ENCODE measurements at places on chromosomes 4 and X. TPM values are rescaled to one million over a fixed set of nuclear protein-coding genes. Genes with fewer than 3 reads are reported as not detected.

The F9 gene
- not detected for total RNA-seq

The PCDH10 gene
- 110 TPM for total RNA-seq

The CFAP99 gene
- total RNA-seq = not detected

The F11 gene
- not detected for total RNA-seq

The MAP9 gene
- total RNA-seq = 36.7 TPM

The SRPX2 gene
- total RNA-seq = 0.41 TPM

The BLTP1 gene
- total RNA-seq = 133 TPM

The ZCCHC18 gene
- total RNA-seq = 10.2 TPM

The HSFX4 gene
- not detected for total RNA-seq

The SHROOM3 gene
- total RNA-seq = 9.8 TPM

The PPEF1 gene
- total RNA-seq = 16.3 TPM

The GNRHR gene
- not detected for total RNA-seq

The TBC1D25 gene
- total RNA-seq = 4.9 TPM

The TEX13D gene
- total RNA-seq = not detected

The GC gene
- total RNA-seq = not detected

The UTP14A gene
- 11.0 TPM for total RNA-seq

The FHL1 gene
- total RNA-seq = 90.1 TPM

The STK26 gene
- 0.82 TPM for total RNA-seq

The FRMD7 gene
- 0.41 TPM for total RNA-seq

The ADH1B gene
- total RNA-seq = not detected

The SLC9B2 gene
- 107 TPM for total RNA-seq

The SORCS2 gene
- total RNA-seq = 4.9 TPM

The XK gene
- total RNA-seq = 3.7 TPM

The PCSK1N gene
- total RNA-seq = 53.8 TPM

The SPACA5 gene
- not detected for total RNA-seq

The NDNF gene
- total RNA-seq = 4.1 TPM

The EBP gene
- total RNA-seq = 53.4 TPM

The CENPVL1 gene
- total RNA-seq = 3.3 TPM

The CXCL6 gene
- total RNA-seq = 0.41 TPM

The TASL gene
- 0.82 TPM for total RNA-seq

The GAGE12D gene
- total RNA-seq = not detected

The IKBKG gene
- total RNA-seq = 4.1 TPM

The CLGN gene
- total RNA-seq = 4.5 TPM

The S100P gene
- total RNA-seq = 0.41 TPM

The TMEM271 gene
- 15.9 TPM for total RNA-seq

The ADH6 gene
- not detected for total RNA-seq

The ETNPPL gene
- total RNA-seq = 0.41 TPM

The NAA15 gene
- 41.6 TPM for total RNA-seq

The IGSF1 gene
- total RNA-seq = 0.82 TPM

The FAM53A gene
- 0.82 TPM for total RNA-seq

The RAB33B gene
- total RNA-seq = 53.0 TPM

The TMPRSS11F gene
- total RNA-seq = not detected

The XAGE1A gene
- not detected for total RNA-seq

The NRK gene
- under 0.01 TPM for total RNA-seq

The VEGFD gene
- total RNA-seq = not detected

The HMX1 gene
- not detected for total RNA-seq

The CXCL5 gene
- total RNA-seq = not detected

The SFRP2 gene
- 0.82 TPM for total RNA-seq

The RAI2 gene
- 2.9 TPM for total RNA-seq

The GRPEL1 gene
- total RNA-seq = 15.1 TPM

The MUC7 gene
- total RNA-seq = not detected

Data from frontal cortex (tissue), 4 donors.